GM23338 (cell line): ENCODE measurements at places on chromosomes 7 and 10. TPM values are rescaled to one million over a fixed set of nuclear protein-coding genes. Genes with fewer than 3 reads are reported as not detected.

The MBL2 gene
- not detected in 2 replicates for polyA plus RNA-seq

The PUS7 gene
- polyA plus RNA-seq, result 25.9 and 34.8 TPM in 2 replicates

The SOSTDC1 gene
- 0.64 and 1.0 TPM in 2 replicates for polyA plus RNA-seq

The MMP21 gene
- 0.10 TPM in 1 of 2 replicates, not detected in the other for polyA plus RNA-seq

The AMPH gene
- polyA plus RNA-seq, result 4.8 and 5.2 TPM in 2 replicates

The IRF5 gene
- polyA plus RNA-seq, result 0.37 and 1.9 TPM in 2 replicates

The CPN1 gene
- polyA plus RNA-seq, result 0.32 TPM in 1 of 2 replicates, not detected in the other

The CLCN1 gene
- polyA plus RNA-seq, result 0.43 and 0.48 TPM in 2 replicates

The CTBP2 gene
- polyA plus RNA-seq, result 133 and 138 TPM in 2 replicates

The KNDC1 gene
- 1.8 and 1.9 TPM in 2 replicates for polyA plus RNA-seq

The KLF14 gene
- not detected in 2 replicates for polyA plus RNA-seq

The CPXM2 gene
- 0.92 and 1.6 TPM in 2 replicates for polyA plus RNA-seq

The CNPY1 gene
- not detected in 2 replicates for polyA plus RNA-seq

The BMPR1A gene
- polyA plus RNA-seq, result 12.4 and 14.2 TPM in 2 replicates

The TECTB gene
- polyA plus RNA-seq, result not detected in 2 replicates

The HDAC9 gene
- 5.7 and 8.3 TPM in 2 replicates for polyA plus RNA-seq

The SFR1 gene
- 10.1 and 13.0 TPM in 2 replicates for polyA plus RNA-seq

The HOXA2 gene
- polyA plus RNA-seq, result not detected in 2 replicates

The PON1 gene
- 1.2 and 2.1 TPM in 2 replicates for polyA plus RNA-seq

The GRM3 gene
- 0.40 and 0.79 TPM in 2 replicates for polyA plus RNA-seq

The RAB19 gene
- polyA plus RNA-seq, result 1.3 and 2.5 TPM in 2 replicates

The SLC16A12 gene
- polyA plus RNA-seq, result 0.84 and 0.89 TPM in 2 replicates

The SSC4D gene
- 4.9 and 9.7 TPM in 2 replicates for polyA plus RNA-seq

The TMEM178B gene
- polyA plus RNA-seq, result 2.9 and 4.9 TPM in 2 replicates

The EVX1 gene
- polyA plus RNA-seq, result not detected in 2 replicates

The CPA2 gene
- polyA plus RNA-seq, result not detected in 2 replicates

The VSTM4 gene
- 0.21 and 0.56 TPM in 2 replicates for polyA plus RNA-seq

The TNRC18 gene
- polyA plus RNA-seq, result 2.0 and 2.1 TPM in 2 replicates

The EPHA1 gene
- polyA plus RNA-seq, result 60.7 and 66.1 TPM in 2 replicates

The HOXA5 gene
- polyA plus RNA-seq, result not detected in 2 replicates

The PHKG1 gene
- polyA plus RNA-seq, result 0.38 TPM in 1 of 2 replicates, not detected in the other

The SLC13A4 gene
- 2.3 TPM in 2 replicates for polyA plus RNA-seq

The SLC13A1 gene
- polyA plus RNA-seq, result not detected in 2 replicates

The PRPS1L1 gene
- not detected in 2 replicates for polyA plus RNA-seq

The MRC1 gene
- not detected in 2 replicates for polyA plus RNA-seq

The RBM20 gene
- 0.03 and 0.05 TPM in 2 replicates for polyA plus RNA-seq

The H2BK1 gene
- not detected in 2 replicates for polyA plus RNA-seq

The TMEM229A gene
- 0.63 and 0.94 TPM in 2 replicates for polyA plus RNA-seq

The TBC1D12 gene
- 2.3 and 5.2 TPM in 2 replicates for polyA plus RNA-seq

The CHN2 gene
- 6.1 and 9.2 TPM in 2 replicates for polyA plus RNA-seq
